Stimulated activated CD4-positive, alpha-beta T cell treated with anti-CD3 and anti-CD28 coated beads, Interleukin-12 subunit alpha, Interleukin-12 subunit beta, amount 100 ng/mL, for 24 hours (primary cell): ENCODE measurements at places on chromosomes 16 and 17.

- DNase-seq = no peak
These were observed 141.5 kb downstream of the C16orf78 start for GRCh38 chr16:49515016-49515565.

DNA sequence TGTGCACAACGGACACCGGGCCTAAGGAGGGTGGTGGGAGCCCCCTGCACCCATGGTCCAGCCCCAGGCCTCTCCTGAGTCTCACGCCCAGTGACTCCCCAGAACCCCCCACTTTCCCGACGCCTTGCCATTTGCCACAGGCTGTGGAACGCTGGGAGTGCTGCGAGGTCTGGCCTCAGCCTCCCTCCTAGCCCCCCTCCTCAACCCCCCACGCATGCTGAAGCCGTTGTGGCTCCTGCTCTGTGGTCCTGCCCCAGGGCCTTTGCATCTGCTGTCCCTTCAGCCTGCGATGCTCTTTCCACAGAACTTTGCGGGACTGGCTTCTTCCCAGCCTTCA lies 226.0 kb upstream of the GSE1 start:
- no peak for DNase-seq

DNA sequence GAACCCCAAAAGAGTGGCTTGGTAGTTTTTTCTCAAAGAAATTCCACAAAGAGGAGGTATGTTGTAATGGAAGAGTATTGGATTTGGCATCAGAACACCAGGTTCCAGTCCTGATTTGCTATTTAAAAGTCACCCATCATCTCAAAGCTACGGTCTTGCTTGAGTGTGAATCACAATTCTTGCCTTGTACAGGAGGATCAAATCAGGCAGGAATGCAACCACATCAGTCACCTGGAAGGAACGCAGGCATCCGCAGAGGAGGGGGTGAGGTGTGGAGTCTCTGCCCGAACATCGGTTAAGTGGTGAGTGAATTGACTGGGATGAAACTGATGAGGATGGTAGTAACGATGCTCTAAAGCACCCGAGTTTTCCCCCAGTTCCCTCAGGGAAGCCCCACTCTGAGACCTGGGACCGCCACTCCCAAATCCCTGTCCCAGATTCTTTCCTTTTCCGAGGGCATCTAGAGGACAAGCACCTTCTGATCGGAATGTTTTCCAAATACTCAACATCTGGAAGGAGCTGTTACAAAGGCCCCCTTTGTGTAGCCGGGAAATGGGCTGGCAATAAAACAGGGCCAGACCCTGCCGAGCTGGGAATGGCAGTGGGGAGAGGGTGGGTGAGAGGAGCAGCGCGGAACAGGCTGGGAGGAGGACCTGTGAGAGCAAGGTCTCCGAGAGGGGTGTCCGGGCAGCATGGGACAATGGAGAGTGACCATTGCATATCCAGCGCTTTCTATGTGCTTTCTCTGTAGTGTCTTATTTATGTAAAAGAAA lies 469.6 kb downstream of the SLC39A11 start:
- no peak for DNase-seq

GRCh38 chr17:32503251-32504165 lies 16.7 kb downstream of the CDK5R1 start:
- no peak for DNase-seq

- DNase-seq = no peak
These were observed 51.3 kb downstream of the HS3ST3B1 start for GRCh38 chr17:14352136-14352535.

DNA sequence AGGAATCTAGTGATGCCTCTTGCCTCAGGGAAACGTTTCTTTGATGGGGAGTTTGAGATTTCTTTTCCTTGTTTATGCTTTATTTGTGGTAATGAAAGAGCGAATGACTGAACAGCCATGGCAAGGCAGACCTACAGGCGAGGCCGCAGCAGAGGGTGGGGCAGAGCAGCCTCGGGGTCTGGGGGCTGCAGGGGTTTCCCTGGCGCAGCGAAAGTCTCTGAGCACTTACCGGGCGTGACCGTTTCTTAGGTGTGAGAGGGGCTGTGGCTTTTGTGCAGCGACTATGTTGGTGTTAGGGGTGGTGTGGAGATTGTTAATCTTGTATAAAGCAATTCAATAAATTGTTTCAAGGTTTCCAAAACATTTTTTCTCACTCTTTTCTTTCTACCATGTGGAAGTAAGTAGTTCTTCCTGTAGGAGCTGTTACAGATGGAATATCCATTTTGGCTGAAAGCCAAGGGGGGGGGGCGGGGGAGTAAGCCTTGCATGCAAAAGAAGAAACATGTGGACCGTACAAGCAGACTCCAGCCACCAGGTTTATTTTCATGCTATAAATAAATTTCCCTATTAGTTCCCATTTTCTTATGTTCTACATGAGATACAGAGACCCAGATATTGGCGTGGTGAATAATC lies 34.8 kb downstream of the UBN1 start:
- no peak for DNase-seq

DNA sequence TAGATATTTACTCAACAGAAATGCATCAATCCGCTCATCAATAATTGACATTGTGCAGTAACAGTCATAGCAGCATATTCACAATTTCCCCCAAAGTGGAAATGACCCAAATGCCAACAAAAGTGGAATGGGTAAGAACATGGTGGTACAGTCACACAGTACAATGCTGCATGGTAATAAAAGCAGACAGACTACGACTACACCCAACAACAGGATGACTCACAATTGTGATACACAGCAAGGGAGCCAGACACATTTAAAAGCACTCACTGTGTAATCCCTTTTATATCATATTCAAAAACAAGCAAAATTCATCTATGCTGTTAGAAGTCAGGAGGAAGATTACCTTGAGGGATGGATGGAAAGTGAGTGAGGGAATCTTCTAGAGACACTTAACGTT lies 76.5 kb upstream of the NUDT7 start:
- no peak for DNase-seq

- no peak for DNase-seq
These were observed 17.5 kb downstream of the WIPI1 start for GRCh38 chr17:68439656-68440290.

GRCh38 chr17:42185621-42185930 lies 324 bp upstream of the HCRT start:
- DNase-seq = no peak

- no peak for DNase-seq
These were observed 529.7 kb downstream of the WWOX start for GRCh38 chr16:78629173-78629572.
